ENCODE measurements at places on chromosomes 16 and 17.

GRCh38 chr17:79651266-79651665 is 40.4 kb upstream of the RBFOX3 start:
- DNase-seq = no peak

GRCh38 chr17:75685499-75685898 is 18.4 kb downstream of the SAP30BP start:
- no peak for DNase-seq

GRCh38 chr16:48105976-48106375 is 49.8 kb downstream of the ABCC12 start:
- no peak for DNase-seq

DNA sequence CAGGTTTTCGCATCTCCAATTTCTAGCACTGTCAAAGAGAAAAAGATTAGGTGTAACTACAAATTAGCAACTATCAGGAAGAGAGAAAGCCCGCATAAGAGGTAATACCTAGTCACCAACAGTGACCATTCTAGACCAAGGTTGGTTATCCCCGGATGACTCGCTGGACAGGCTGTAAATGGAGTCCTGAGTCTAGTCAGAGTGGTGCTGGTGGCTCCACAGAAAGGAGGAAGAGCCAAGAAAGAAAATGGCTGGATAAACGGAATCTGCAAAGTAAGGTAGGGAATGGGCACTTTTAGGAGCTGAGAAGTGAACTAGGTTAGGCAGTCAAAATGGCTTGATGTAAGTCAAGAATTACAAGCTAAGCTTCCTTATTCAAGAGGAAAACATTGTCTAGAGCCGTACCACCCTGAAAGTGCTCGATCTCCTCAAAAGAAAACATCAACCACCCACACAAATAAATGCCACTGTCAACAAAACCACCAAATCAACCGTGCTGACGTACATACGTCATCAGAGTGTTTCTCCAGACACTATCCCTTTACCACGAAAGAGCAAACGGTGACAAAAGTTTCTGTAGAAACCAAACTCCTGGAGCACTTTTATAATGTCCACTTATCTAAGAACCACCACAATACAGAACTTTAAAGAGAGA is 2.2 kb downstream of the GSPT1 start:
- no peak for DNase-seq

- no peak for DNase-seq
These were observed 76.0 kb downstream of the CHD9NB start for GRCh38 chr16:52976539-52977167.

GRCh38 chr16:53911513-53911912 is 207.6 kb downstream of the FTO start:
- no peak for DNase-seq

GRCh38 chr16:76309639-76310335 is 32.6 kb downstream of the CNTNAP4 start:
- DNase-seq = no peak

- DNase-seq = no peak
These were observed 30.9 kb upstream of the KCNJ12 start for GRCh38 chr17:21345236-21345635.

DNA sequence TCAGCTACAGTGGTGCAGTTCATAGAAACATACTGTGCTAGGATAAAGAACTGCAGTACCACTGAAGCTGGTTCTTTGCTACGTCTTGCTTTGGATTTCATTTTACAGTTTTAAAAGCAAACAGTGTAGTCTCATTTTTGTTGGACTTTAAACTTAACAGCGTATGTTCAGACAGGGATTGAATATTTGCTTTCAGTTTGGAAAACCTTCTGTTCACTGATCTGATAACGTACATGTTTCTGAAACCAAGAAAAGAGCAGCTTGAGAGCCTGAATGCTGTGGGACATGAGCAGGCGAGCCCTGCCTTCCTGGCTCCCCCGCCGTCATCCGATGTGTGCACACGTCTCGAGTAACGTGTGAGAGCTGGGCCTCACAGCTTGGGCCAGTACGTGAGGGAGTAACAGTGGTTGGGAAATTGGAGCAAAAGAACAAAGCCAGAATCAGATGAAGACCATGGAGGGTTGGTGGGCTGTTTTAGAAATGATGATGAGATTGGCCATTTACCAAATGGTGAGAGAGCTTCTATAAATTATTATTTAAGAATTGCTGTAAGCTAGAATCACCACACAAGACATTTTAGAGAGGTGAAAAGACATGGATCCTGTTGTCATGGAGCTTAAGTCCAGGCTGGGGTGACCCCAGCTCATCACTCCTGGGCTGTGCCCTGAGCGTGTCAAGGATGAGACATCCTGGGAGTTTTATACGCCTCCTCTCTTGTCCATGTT is 20.8 kb upstream of the CLEC18C start:
- DNase-seq = no peak

DNA sequence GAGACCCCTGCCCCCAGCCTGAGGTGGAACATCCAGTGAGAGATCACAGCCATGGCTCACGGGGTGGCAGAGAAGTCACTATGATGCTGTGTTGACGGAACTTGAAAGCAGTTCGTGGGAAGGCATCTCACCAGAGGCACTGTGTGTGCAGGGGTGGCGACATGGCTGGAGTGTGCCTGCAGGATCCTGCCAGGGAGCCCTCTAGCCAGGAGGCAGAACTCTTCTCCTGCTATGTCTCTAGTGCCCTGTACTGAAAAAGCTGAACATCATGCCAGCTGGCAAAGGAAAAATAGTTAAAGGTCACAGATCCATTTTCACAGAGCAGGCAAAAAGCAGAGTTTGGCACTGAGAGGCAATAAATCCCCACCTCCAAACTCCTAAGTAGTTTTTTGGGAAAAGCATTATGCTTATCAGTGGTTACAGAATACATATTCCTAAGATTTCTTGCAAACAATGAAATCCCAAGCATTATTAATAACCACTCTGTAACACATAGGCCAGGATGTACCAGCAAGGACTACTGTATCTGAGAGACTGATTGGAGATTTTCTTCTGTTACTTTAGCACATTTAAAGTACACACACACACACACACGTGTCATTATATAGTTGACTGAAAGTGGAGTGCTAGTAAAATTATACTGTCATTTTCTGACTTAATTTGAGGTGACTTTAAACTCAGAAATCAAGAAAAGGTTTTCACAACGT is 36.8 kb downstream of the TNRC6C start:
- DNase-seq = no peak

DNA sequence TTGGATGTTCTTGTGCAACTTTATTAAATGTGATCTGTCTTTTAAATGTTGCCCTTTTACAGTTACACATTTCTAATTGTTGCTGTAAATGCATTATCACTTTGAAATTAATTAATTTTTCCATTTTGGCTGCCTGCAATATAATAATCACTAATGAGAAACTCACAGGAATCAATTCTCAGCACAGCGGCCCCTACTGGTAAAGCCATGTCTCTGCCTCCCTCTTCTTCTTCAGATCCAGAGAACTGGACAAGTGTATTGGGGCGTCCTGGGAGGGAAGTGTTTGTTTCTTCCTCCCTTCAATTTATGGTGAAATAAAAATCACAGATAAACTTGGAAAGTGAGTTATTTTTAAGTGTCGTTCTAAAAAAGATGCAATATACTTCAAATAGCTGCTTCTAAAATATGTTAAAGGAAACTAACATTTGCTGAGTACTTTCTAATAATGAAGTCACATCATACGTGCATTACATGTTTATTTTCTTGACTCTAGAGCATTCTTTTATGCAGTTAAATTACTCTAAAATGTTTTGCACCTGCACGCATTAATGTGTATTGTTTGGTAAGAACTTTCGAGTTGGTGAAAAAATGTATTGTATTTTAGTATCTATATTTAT is 338.0 kb downstream of the WWOX start:
- DNase-seq = no peak

GRCh38 chr16:2333772-2334379 is 6.7 kb downstream of the ABCA3 start:
- no peak for DNase-seq

- DNase-seq = no peak
These were observed 37.1 kb downstream of the PRKCA start for GRCh38 chr17:66339561-66339960.

- DNase-seq = no peak
These were observed 6.7 kb upstream of the CMIP start for GRCh38 chr16:81437865-81438264.

DNA sequence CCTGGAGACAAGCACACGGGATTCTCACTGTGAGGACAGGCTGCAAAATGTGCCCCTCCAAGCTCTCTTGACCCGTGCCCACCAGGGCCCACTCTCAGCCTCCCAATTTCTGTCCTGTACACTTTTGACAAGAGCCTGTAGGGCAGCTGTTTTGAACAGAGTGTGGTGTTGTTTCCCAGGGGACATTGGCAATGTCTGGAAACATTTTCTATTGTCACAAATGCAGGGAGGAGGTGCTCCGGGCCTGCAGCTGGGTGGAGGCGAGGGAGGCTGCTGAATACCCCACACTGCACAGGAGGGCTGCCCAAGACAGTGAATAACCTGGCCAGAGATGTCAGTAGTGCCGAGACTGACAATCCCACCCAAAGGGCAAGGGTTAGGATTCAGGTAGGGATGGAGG is 10.5 kb downstream of the CEP295NL start:
- no peak for DNase-seq

GRCh38 chr16:67216612-67217490 is 10.1 kb upstream of the TMEM208 start:
- DNase-seq = no peak

DNA sequence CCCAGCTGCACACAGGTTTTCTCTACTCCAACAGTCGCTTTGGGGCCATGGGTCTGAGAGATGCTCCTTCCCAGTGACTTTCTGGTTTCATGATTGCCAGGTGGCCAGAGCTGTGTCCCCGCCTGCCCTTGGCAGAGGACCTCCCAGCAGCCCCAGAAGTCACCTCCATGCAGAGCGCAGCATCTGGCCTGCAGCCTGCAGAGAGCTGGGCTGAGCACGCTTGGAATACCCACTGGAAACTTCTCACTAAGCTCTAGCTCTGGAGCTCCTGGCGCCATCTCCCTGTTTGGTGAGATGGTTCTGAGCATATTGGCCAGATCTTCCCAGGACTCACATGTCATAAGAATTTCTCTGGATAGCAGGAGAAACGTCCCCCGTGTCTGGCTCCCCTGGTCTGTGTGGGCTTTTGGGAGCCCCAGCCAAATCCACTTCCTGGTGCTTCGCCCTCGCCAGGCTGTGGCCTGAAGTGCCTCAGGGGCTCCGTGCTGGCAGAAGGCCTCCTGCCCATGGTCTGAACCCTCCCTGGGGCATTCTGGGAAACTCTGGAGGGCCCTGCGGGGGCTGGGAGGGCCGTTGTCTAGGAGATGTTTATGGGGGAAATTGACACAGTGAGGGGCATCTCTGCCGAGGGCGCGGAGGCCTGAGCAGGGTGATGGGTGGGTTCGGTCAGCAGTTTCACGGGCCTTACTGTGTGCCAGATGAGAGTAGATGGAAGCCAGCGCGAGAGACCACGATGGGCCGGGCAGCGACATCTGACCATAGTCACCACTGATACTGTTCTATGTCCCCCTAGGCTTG is 73.2 kb upstream of the CIBAR2 start:
- DNase-seq = no peak

- no peak for DNase-seq
These were observed 17.2 kb downstream of the SLC26A11 start for GRCh38 chr17:80237386-80237785.

DNA sequence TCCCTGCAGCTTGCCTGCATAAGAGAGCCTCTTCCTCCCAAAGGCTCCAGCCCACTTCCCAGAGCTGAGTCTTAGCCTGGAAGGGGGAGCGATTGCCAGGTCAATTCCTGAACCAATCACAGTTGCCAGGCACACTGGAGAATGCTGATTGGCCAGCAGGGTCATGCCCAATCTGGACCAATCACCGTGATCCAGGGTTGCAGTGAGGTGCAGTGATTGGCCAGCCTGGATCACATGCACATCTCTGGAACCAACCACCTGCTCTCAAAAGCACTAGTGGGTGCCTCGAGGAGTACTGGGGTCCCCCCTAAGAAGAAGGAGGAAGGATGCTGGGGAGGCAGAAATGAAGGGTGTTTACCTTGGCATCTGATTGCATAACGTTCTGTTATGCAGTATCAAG is 18.4 kb downstream of the NAGPA start:
- DNase-seq = no peak

DNA sequence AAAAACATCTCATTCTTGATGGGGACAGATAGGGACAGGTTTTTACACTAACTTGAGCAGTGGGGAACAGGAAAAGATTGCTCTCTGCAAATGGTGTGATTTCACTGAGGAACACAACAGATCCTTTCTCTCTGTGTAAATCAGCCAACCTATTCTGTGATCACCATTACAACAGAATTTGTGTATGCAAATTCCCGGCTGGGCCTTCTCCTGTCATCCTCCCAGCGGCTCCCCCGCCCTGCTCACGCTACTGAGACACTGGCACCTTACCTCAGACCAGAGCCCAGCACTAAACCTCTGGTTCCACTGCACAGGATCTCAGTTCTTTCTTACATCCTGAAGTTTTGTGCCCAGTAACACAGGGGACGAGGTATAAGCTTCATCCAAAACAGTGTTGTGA is 97.0 kb upstream of the FA2H start:
- DNase-seq = no peak

- DNase-seq = no peak
These were observed 24.4 kb upstream of the CREBBP start for GRCh38 chr16:3904875-3905274.

GRCh38 chr17:38449364-38449763 is 21.1 kb downstream of the ARHGAP23 start:
- no peak for DNase-seq

DNA sequence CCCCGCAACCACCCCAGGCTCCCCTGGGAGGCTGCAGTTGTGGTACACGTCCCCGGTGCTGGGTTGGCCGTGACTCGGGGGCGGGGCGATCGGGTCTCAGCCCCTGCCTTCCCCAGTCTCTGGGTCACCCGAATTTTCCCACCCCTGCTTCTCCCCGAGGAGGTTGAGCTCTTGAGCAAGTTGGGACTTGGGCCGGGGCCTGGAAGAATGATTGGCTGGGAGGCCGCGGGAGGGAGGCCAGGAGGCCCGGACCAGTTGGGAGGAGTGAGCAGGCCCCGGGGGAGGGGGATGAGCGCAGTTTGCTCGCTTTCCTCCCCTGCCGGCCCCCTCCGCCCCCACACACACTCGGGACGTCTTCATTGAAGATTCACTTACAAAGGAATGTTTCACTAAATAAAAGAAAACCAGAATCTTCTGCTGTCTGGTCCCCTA is 4.5 kb upstream of the HEXIM1 start:
- peak; percentile 50 for DNase-seq

GRCh38 chr16:66923866-66924265 is 1.5 kb downstream of the RRAD start:
- DNase-seq = no peak

DNA sequence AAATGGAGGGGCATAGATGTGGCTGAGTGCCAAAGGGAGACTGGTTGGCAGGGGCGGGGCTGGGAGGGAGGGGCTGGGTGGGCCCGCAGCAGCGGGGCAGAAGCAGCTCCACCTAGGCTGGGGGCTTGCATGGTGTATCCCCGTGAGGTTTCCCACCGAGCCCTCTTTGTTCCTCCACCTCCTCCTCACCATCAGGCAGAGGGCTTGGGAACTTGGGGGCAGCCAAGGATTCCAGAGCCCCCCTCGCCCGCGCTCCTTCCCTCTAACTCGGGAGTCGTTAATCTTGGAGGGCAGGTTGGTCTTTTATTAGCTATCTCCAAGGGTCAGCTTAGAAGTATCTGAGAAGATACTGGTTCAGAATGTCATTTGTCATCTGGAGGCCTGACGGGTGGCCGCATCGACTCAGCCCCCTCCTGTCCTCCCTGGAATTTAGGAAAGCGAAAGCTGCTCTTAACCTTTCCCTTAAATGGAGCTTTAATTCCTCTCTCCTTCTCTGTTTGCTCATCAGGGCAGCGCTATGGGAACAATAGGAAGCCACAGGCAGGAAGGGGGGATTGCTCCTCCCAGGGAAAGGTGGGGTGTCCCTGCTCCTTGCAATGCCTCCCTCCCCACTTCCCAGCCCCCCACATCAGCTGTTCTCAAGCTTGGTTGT is 274.3 kb upstream of the XYLT1 start:
- DNase-seq = no peak

GRCh38 chr17:76683011-76683755 is 27.6 kb downstream of the MXRA7 start:
- DNase-seq = no peak
